ENCODE measurements at places on chromosomes 13 and 19. TPM values are rescaled to one million over a fixed set of nuclear protein-coding genes. Genes with fewer than 3 reads are reported as not detected.

The KDM4B gene
- polyA plus RNA-seq: 17.5 TPM

The CEACAM21 gene
- 2.1 TPM for polyA plus RNA-seq

The ZNF439 gene
- polyA plus RNA-seq: 1.4 TPM

The SIGLEC6 gene
- polyA plus RNA-seq: 0.34 TPM

The EFNB2 gene
- 18.3 TPM for polyA plus RNA-seq

The ZMYM5 gene
- polyA plus RNA-seq: 4.2 TPM

The STRN4 gene
- polyA plus RNA-seq: 59.2 TPM

Measured in adipose tissue (tissue), 3 donors.